ENCODE measurements at places on chromosomes 16 and 17.

- peak; percentile 66 for DNase-seq
Observed at GRCh38 chr17:76710863-76711611, at the start of gene MXRA7. MXRA7 (minus strand) TSS chr17:76710965; CDS start chr17:76710946, 19 bp downstream.

DNA sequence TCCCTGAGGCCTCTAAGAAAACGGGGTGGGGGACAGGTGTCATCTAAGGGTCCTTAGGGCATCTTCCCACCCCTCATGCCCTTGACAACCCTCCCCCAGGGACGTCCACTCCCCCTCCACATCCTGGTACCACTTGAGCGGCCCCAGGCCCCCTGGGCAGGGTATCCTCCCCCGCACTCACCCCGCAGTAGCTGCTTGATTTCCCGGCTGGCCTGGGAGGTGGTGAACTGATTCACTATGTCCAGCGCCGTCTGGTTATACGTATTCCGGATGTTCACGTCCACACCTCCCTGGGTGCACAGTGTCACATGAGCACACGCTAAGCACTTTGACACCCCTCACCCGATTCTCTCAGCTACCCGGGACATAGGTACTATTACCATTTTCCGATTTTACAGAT is 9.7 kb downstream of the CASKIN2 start:
- DNase-seq, result no peak

DNA sequence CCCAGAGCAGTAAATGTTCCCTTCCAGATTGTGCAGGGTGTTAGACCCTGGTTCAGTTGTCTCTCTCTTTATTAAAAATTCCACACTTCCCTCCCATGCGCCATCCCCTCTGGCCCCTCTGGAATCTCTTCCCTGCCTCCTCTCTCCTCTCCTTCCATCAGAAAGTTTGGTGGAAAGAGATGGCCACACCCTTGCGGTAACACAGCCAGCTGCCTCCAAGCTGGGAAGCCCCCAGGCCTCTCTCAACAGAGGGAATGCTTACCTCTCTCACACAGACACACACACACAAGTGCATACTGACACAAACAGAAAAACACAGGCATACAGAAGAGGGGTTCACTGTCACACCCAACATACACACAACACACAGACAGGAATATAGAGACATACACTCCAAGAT is 220.5 kb downstream of the C16orf78 start:
- DNase-seq, result no peak

- DNase-seq, result no peak
Observed at GRCh38 chr17:64687961-64688360, 25.9 kb upstream of the SMURF2 start.

DNA sequence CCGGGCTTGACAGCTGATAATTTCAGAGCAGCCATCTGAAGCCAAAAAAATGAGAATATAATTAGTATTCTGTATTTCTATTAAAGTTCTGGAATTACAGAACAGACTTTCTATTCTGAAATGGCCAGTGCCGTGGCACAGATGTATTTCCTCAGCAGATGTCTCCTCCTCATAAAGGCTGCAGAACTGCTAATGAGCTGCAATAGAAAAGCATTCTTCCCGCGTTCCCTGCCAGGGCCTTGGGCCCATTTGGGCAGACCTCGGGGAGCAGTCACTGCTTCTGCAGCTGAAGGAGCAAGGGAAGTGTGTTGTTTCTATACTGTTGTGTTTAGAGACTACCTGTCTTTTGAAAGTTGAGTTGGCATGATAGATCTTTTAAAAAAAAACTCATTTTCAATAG is 152.6 kb upstream of the CACNG5 start:
- no peak for DNase-seq

DNA sequence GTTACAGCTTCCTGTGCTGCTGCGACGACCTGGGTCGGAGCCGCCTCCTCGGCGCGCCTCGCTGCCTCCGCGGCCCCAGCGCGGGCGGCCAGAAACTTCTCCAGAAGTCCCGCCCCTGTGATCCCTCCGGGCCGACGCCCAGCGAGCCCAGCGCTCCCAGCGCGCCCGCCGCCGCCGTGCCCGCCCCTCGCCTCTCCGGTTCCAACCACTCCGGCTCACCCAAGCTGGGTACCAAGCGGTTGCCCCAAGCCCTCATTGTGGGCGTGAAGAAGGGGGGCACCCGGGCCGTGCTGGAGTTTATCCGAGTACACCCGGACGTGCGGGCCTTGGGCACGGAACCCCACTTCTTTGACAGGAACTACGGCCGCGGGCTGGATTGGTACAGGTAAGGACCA is 746 bp downstream of the HS3ST2 start:
- DNase-seq, result no peak

DNA sequence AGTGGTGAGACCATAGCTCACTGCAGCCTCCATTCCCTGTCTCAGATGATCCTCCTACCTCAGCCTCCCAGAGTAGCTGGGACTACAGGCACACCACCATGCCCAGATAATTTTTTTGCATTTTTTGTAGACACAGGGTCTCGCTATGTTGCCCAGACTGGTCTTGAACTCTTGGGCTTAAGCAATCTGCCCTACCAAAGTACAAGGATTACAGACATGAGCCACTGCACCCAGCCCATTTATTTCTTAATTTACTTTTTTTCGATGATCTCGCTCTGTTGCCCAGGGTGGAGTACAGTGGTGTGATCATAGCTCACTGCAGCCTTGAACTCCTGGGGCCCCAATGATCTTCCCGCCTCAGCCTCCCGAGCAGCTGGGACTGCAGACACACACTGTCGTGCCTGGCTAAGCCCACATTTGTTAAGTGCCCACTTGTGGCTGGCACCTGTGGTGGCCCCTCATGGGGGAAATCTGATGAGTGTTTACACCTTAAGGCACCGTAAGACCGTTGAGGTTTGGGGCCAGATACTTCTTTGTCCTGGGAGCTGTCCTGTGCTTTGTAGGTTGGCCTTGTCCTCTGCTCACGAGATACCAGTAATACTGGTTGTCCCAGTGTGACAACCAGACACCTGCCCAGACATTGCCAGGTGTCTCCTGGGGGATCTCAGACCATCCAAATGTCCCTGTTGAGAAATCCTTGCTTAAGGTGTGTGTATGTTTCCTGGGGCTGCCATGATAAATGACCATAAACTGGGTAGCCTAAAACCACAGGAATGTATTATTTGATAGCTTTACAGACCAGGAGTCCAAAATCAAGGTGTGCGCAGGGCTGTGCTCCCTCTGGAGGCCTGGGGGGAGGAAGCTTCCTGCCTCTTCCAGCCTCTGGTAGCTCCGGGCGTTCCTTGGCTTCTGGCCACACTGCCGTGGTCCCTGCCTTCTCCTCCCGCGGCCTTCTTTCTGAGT is 141.4 kb upstream of the GSE1 start:
- DNase-seq, result no peak

DNA sequence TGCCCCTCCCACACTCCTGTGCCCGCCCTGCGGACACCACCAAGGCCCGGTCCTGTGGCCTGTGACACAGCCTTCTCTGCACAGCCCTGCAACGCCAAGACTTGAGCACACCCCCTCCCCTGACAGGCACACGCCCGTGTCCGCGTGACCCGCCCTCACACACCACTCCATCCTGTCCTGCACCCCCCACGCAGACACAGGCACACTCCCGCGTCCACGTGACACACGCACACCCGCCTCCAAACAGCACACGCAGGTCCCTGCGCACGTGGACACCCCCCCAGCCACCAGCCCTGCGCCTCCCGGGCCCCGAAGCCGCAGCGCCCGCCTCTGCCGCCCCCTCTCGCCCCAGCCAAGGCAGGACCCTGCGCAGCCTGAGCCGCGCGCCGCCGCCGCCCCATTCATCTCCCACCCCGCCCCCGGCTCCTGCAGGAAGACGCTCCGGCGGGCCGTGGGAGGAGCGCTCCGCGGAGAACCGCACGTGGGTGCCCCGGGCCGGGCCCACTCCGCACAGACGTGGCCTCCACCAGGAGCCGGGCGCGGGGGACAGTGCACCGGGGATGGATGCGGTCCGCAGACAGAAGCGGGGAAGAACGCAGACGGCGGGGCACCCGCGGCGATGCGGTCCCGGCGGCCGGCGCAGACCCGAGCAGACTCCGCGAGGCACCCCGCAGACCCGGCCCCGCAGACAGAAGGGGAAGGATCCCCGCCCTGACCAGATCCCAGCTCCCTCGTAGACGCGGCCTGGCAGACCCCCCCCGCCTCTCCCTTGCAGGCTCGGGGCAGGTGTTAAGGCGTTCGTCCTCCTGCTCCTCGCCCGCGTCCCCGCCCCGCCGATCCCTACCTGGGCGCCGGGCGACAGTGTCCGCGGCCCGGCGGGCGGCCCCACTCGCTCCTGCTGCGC is 506 bp downstream of the CAMKK1 start:
- DNase-seq, result peak; percentile 82

GRCh38 chr17:1829216-1829591 is 498 bp downstream of the SMYD4 start:
- peak; percentile 25 for DNase-seq

DNA sequence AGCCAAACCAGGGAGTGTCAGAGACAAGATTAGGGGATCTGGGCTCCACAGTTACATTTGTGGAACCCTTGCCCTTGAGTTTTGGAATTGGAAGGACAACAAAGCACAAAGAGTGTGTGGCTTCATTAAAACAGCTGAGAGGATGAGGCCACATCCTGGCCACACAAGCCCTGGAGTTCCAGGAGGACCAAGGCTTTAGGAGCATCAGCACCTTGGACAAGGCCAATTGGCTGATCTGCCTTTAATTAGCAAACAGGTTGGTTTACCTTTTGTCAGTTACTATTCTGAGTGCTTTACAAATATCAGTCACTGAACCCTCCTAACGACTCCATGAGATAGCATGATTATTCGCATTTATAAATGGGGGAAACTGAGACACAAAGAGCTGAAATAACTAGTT is 54.7 kb downstream of the SLC6A2 start:
- no peak for DNase-seq

- DNase-seq, result peak; percentile 84
Observed at GRCh38 chr16:85735225-85735635, 15.7 kb downstream of the C16orf74 start.

GRCh38 chr16:49904348-49905062 is 48.6 kb upstream of the ZNF423 start:
- no peak for DNase-seq

DNA sequence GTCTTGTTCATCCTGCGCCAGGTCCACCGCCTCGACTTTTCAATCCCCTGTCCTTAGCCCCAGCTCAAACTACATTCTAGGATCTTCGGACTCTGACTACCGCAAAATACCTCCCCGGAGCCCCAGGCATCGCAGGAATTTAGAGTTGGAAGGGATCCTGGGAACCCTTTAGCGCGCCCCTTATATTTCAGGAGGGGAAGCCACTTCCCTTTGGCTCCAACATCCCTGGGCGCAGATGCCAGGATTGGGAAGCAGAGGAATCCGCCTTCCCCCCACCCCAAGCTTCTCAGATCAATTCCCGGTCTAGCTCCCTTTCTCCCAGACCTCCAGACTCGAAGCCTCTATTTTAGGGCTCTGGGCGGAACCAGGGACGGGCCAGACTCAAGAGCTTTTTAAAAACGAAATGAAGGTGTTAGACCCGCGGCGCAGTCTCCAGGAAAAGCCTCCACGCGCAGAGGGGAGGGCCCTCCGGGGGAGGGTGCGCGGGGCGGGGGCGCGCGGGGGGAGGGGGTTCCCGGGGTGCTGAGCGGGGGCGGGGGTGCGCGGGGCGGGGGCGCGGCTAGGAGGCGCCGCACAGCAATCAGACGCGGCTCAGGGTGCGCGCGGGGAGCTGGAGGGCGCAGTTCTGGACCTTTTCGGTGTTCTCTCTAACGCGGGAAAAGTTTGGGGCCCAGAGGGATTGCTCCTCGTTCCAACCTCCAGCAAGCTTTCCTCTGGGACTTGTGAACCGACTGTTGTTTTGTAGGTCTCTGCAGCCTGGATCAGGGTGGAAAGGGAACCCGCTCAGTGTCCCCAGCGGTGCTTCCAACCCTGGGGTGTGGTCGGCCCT is 1.6 kb downstream of the AHSP start:
- no peak for DNase-seq

DNA sequence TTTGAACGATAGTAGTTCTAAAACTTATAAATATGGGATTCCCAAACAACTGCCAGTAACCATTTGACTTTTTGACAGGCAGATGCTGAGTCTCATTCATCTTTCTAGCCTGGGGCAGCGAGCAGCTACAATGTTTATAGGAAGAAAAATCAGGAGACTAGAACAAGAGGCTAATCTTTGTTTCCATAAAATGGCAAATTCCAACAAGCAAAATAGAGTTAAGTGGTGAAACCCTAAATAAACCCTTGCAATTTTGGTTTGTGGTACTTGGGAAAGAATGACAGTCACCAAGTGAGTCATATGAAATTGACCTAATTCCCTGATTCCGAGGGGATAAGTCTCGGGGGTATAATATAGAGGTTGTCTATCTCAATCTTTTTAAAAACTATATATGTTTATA is 27.3 kb upstream of the HS3ST2 start:
- DNase-seq, result no peak

GRCh38 chr16:75318737-75319136 is 67.3 kb upstream of the BCAR1 start:
- no peak for DNase-seq

DNA sequence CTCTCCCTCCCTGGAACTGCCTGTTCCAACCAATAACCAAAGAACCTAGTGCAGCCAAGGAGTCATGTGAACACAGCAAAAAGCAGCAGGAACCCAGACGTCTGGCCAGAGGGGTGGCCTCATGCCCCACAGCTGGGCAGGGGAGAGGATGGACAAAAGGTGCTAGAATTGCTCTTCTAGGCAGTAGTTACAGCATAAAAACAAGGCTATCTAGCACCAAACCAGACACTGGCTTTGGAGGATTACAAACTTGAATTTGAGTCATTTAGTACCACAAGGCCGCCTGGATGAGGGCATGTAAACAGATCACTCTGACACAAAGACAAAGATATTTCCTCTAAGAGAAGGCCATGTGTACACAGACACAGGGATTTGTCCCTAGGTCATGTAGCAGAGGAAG is 423.3 kb upstream of the MAF start:
- DNase-seq, result no peak

DNA sequence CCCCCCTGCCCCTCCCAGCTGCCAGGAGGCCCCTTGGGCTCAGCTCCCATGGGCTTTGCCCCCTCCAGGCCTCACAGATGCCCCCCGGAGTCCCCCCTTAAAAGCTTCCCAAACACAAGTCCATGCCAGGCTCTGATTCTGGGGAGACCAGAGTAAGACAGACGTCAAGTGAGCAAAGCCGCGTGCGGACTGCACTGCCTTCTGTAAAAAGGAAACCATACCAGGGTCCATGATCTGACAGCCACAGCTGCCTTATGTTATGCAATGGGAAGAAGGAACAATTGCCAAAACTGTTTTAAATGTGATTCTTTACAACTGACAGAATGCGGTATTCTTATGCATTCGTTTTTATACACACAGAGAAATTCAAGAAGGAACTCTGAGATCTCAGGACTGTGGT is 17.9 kb upstream of the HEXD start:
- no peak for DNase-seq

GRCh38 chr17:2235792-2236366 is 67.7 kb downstream of the SMG6 start:
- no peak for DNase-seq

GRCh38 chr16:18945233-18945632 is 19.0 kb upstream of the SMG1 start:
- no peak for DNase-seq

DNA sequence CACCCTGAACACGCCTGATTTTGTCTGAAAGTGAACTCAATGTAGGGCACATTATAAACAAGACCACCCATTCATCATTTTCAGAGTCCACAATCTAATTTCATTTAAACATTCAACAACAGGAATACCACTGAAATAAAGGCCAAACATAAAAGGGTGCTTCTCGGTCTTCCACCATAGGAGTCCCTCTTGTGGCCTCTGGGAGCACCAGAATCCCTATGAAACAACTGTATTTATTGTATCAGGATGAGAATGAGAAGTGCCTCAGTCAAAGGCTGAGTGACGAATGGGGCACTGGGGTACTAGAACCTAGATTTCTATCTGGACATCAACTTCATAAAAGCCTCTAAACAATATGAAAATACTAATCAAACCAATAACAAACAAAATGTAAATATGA is 40.4 kb downstream of the NXPH3 start:
- no peak for DNase-seq

- no peak for DNase-seq
Observed at GRCh38 chr16:8859913-8860881, 8.6 kb downstream of the CARHSP1 start.

Measured in activated CD8-positive, alpha-beta T cell treated with anti-CD3 and anti-CD28 coated beads, Interleukin-2, amount 10 ng/mL, durations not matched to agents 7 days and 5 days (primary cell).